Ovary (tissue), 10 donors: ENCODE measurements at places on chromosomes 3 and 15. TPM values are rescaled to one million over a fixed set of nuclear protein-coding genes. Genes with fewer than 3 reads are reported as not detected.
A peak's percentile ranks its signal among the peaks of the same experiment; 100 is the strongest.

- peak; percentile 50 for DNase-seq
These were observed 1161.4 kb downstream of the IGSF11 start for GRCh38 chr3:117873249-117873600.

DNA sequence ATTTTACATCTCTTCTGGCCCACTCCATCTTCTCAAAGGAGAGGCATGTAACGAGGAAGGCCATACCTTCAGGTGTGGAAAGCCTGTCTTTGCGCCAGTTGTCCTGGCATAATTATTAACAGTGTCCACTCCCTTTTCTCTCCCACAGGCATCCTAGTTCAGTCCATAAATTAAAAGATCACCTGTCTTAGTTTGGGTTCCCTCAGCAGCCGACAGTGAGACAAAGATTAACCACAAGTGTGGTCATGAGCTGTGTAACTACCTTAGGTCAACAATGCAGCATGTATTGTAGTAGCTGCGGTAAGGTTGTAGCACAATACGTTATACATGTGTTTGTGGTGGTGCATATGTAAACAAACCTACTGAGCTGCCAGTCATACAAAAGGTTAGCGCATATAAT is 103.3 kb upstream of the GALNT15 start:
- DNase-seq, result no peak

- no peak for DNase-seq
These were observed 103.0 kb upstream of the TBL1XR1 start for GRCh38 chr3:177300039-177300833.

GRCh38 chr15:46265664-46266347 is 631.0 kb downstream of the SQOR start:
- no peak for DNase-seq

The PCOLCE2 gene
- 2.3 TPM for total RNA-seq

GRCh38 chr15:88649286-88649733 is 10.5 kb downstream of the ISG20 start:
- no peak for DNase-seq
